ENCODE measurements at places on chromosomes 7 and 10.

GRCh38 chr10:71844084-71844483, 7.0 kb downstream of the PSAP start:
- DNase-seq: no peak

DNA sequence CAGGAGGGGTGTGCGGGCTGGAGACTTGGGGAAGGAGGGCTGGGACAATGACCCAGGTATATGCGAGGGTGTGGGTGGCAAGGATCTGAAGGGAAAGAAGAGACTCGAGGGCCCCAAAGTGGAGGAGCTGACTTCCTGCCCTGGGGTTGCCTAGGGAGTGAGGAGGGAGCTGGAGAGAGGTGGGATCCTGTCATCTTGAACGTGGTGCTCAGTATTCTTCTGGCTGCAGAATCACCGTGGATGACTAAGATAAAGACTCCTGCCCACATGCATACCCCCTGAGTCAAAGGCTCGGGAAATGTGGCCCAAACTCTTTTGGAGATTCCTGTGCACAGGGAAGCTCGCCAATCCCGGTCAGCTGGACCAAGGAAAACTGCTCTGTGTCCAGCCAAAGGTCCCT, 31.2 kb downstream of the COL17A1 start:
- peak; percentile 29 for DNase-seq

- no peak for DNase-seq
Measured at GRCh38 chr7:27955596-27955995, 215.6 kb downstream of the TAX1BP1 start.

GRCh38 chr10:95445223-95445836, 115.8 kb downstream of the SORBS1 start:
- DNase-seq: peak; percentile 47

DNA sequence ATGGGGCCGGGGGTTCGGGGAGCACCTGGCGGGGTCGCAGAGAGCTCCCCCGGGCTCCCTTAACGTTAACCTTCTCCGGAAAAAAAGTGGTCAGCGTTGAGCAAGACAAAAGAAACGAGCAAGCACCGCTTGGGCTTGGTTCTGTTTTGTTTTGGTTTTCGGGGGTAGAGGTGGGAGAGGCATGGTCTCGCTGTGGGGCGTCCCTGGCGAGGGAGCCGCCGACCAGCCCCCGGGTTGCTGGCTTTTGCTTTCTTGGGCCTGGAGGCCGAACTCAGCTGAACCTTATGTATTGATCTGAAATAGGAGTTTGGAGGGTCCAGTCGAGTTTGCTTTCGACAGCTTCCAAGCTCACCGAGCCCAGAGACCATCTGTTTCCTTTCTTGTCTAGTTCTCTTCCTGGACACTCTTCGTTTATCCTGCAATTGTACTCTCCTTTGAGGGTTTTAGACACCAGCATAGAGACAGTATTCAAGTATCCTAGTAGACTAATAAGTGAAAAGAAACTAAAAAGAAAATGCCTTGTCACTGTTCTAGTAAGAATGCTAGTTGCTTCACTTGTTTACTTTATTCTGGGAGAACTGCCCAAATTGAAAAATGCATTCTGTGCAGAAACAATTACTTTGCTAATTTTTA, 980 bp downstream of the FHIP2A start:
- DNase-seq: no peak

DNA sequence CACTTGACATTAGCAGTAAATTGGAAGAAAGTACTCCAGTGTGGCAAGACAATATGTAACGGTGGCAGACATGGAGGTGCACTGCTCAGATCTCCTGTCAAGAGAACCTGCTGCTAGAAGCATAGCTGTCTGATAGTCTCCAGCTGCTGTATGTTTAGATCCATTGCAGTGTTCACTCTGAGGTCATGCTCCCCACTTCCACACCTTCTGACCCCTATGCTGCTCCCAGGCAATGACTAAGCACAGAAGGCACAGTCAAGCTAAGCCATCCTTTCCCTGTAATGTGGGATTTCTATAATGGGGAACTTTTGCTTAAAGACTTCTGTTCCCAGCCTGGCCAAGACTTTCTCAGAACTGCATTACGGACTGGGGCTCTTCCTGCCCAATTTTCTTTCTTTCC, 315.8 kb downstream of the HPSE2 start:
- DNase-seq: no peak

GRCh38 chr10:110420401-110421193, 77.1 kb upstream of the DUSP5 start:
- no peak for DNase-seq

- DNase-seq: no peak
Measured at GRCh38 chr10:69146759-69147158, 22.8 kb downstream of the VPS26A start.

- no peak for DNase-seq
Measured at GRCh38 chr10:11442001-11442773, 169.3 kb downstream of the USP6NL start.

DNA sequence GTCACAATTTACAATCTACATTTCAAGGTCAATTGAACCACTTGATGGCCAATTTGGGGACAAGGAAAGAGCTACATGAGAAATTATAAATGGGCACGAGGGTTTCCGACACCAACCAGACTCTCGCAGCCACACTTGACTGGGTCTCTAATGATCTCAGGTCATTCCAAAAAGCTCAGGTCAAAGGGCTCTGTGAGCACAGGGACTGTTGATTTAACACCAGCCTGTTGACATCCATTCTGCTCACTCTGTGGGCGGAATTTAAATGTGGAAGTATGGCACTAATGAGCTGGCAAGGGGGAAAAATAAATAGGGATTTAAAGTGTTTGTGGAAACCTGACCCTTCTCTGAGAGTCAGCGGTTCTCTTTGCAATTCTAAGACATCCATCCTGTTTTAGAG, 810.7 kb upstream of the AUTS2 start:
- no peak for DNase-seq

DNA sequence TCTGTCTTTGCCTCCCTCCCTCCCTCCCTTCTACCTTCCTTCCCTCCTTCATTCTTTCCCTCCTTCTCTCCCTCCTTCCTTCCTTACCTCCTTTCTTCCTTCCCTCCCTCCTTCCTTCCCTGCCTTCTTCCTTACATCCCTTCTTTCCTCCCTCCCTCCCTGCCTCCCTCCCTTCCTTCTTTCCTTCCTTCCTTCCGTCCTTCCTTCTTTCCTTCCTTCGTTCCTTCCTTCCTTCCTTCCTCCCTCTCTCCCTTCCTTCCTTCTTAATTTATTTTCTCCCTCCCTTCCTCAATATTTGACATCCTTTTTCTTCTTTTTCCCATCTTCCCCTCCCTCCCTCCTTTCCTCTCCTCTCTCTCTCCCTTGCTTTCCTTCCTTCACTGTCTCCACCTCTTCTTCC, 301.8 kb downstream of the GATA3 start:
- no peak for DNase-seq

GRCh38 chr10:130573446-130573845, 437.3 kb downstream of the GLRX3 start:
- DNase-seq: no peak

GRCh38 chr7:157597562-157597961, 260.8 kb downstream of the DNAJB6 start:
- DNase-seq: no peak

All from fibroblast of skin of left quadriceps (primary cell).